Esophagus muscularis mucosa (tissue), 4 donors: ENCODE measurements at places on chromosomes 12 and 14. TPM values are rescaled to one million over a fixed set of nuclear protein-coding genes. Genes with fewer than 3 reads are reported as not detected.

DNA sequence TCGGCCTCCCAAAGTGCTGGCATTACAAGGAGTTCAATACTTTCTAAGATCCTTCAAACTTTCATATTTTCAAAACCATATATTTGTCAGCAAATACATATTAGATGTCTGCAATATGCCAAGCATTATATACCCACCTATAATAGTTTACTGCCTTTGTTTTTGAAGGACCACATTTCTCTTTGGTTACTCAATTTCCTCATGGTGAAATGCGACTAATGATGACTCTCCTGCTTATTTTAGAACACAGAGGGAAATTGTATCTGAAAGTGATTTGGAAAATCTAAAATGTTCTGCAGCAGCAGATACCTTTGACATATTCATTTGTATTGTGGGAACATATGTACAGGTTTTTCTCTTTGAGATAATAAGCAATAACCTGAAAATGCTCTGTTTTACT lies 2.7 kb upstream of the CNTN1 start:
- H3K4me1 ChIP-seq, result peaks cover 12% of the 10 kb centered on the region
- no peak overlapping the region for H3K27ac ChIP-seq
- H3K27me3 ChIP-seq, result no peaks in the 10 kb centered on the region
- H3K36me3 ChIP-seq, result no peaks in the 10 kb centered on the region
- no peak for DNase-seq
- H3K4me3 ChIP-seq, result no peak overlapping the region

DNA sequence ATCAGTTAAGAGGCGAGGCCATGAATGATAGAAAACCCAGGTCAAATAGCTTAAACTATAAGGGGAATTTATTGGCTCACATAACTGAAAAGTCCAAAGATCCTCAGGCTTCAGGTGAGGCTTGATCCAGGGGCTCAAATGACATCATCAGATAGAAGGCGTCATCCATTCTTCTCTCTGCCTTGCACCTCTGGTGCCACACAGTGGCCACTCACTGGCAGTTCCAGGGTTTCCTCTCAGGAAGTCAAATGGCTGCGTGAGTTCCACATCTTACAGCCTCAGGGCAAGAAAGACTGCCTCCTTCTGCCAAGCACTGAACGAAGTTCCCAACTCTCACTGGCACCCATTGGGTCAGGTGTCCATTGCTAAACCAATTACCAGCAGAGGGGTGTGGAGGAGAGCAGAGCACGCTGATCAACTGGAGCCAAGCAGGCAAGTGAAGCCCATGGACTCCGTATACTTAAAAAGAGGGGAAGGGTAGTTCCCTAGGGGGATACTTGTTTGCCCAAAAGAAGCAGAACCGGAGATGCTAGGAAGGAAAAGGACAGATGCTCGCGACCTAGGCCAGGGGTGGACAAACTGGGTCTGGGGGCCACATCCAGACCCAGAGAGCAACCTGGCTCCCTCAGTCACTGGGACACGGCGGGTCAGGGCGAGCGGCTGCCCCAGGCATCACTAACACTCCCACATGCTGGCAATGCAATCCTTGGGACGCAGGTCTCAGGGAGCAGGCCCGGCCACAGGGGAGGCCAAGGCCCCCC lies 69.3 kb downstream of the SERPINA3 start:
- H3K4me3 ChIP-seq, result no peak overlapping the region
- DNase-seq, result no peak
- H3K4me1 ChIP-seq, result no peaks in the 10 kb centered on the region
- H3K36me3 ChIP-seq, result no peaks in the 10 kb centered on the region
- H3K27me3 ChIP-seq, result no peaks in the 10 kb centered on the region

GRCh38 chr12:106333010-106333409 lies 24.5 kb upstream of the POLR3B start:
- no peak for DNase-seq
- peaks cover 80% of the 10 kb centered on the region for H3K36me3 ChIP-seq
- peaks cover 12% of the 10 kb centered on the region for H3K4me1 ChIP-seq
- no peak overlapping the region for H3K27ac ChIP-seq

The SLC6A13 gene
- total RNA-seq, result not detected

The WSCD2 gene
- 26.6 TPM for total RNA-seq

DNA sequence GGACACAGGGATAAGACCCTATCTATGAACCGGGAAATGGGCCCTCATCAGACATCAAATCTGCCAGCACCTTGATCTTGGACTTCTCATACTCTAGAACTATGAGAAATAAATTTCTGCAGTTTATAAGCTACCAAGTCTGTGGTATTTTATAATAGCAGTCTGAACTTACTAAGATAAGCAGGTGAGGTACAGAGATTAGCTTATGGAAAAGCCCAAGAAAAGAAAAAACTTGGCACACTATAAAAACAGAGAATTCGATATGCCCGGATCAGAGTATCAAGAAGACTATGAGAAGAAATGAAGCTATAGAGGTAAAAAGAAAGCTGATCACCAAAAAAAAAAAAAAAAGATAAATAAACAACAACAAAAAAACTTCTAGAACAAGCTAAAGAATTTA lies 52.6 kb downstream of the EEA1 start:
- no peak for DNase-seq
- H3K27me3 ChIP-seq, result no peaks in the 10 kb centered on the region
- H3K4me3 ChIP-seq, result no peak overlapping the region
- peaks cover 3% of the 10 kb centered on the region for H3K36me3 ChIP-seq
- no peak overlapping the region for H3K27ac ChIP-seq

DNA sequence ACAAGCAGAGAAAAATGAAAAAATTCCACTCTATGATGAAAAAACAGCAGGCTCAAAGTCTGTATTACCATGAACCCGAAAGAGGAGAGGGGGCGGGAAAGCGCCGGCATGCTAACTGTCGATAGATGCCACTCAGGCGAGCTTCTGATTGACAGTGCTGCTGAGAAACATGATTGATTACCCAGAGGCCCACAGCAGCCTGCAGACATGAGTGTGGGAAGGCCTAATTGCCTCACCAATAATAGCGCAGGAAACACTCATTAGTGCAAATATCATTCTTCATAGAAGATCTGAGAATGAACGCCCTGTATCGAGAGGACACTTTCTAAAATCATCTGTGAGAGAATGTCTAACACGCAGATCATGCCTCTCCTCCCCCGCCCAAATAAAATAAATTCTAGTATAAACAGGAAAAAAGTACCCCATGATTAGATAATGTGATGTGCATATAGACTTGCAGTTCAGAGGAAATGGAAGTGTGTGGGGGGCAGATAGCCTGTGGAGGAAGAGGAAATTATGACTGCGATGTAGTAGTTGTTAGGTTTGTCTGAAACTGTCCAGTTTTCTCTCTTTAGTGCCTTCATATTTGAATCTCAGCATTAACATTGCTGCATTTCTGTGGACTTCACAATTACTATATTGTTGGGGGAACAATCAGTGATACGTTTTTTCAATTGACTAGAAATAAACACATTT lies 15.6 kb downstream of the TPH2 start:
- no peaks in the 10 kb centered on the region for H3K36me3 ChIP-seq
- H3K27ac ChIP-seq, result no peak overlapping the region
- no peak for DNase-seq
- H3K4me3 ChIP-seq, result no peak overlapping the region
- H3K4me1 ChIP-seq, result peaks cover 34% of the 10 kb centered on the region

GRCh38 chr12:26157001-26157400 lies 32.2 kb upstream of the BHLHE41 start:
- H3K27ac ChIP-seq, result no peak overlapping the region
- no peak overlapping the region for H3K4me3 ChIP-seq
- H3K27me3 ChIP-seq, result no peaks in the 10 kb centered on the region
- no peaks in the 10 kb centered on the region for H3K36me3 ChIP-seq
- DNase-seq, result no peak

- no peak for DNase-seq
- no peaks in the 10 kb centered on the region for H3K4me1 ChIP-seq
- H3K36me3 ChIP-seq, result no peaks in the 10 kb centered on the region
- H3K27me3 ChIP-seq, result no peaks in the 10 kb centered on the region
Measured at GRCh38 chr12:96995861-96996260, 88.8 kb downstream of the NEDD1 start.

The RPS29 gene
- total RNA-seq, result 795 TPM

DNA sequence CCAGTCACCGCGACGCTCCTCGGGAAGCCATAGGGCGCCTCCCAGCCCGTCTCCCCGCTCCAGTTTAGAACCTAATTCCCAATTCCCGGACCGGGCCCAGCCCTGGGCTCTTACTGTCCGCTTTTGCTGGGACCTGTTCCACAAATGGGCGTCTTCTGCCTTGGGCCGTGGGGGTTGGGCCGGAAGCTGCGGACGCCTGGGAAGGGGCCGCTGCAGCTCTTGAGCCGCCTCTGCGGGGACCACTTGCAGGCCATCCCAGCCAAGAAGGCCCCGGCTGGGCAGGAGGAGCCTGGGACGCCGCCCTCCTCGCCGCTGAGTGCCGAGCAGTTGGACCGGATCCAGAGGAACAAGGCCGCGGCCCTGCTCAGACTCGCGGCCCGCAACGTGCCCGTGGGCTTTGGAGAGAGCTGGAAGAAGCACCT lies 797 bp downstream of the UNG start:
- H3K27ac ChIP-seq, result peak overlapping the region; percentile 84
- H3K4me1 ChIP-seq, result peaks cover 41% of the 10 kb centered on the region
- H3K27me3 ChIP-seq, result peaks cover 3% of the 10 kb centered on the region
- H3K4me3 ChIP-seq, result peak overlapping the region; percentile 70
- H3K36me3 ChIP-seq, result peaks cover 18% of the 10 kb centered on the region
- DNase-seq, result no peak

DNA sequence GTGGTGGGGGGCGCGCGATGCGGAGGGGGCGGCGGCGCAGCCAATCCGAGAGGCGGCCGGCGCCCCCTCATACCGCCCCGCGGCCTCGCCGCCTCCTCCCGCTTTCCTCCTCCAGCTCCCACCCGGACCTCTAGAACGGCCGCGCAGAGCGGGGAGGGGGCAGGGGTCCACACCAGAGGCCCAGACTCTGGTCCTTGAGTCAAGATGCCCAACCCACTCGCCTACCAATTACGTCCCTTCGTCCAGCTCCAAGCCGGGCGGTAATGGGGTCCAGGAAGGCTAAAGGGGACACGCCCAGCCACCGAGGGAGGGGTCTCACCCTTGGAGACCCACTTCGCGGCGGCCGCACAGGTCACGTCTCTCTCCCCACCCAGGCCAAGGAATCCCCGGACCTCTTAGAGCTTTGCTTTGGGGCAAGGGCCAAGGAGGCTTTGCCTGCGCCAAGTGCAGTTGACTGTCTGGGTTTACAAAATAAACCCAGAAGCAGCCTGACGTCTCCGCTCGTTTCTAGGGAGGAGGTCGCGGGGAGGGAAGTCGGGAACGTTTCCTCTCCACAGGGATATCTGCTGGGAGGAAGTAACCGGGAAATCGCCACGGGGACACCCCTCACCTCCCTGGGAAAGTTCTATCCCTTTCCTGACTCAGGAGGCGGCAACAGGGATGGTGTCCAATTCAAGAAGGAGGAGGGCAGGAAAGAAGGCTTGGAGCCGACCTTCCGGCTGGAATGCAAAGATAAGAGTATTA lies 394 bp upstream of the AMIGO2 start:
- DNase-seq, result no peak
- no peaks in the 10 kb centered on the region for H3K27me3 ChIP-seq
- peak overlapping the region; percentile 84 for H3K4me3 ChIP-seq
- no peaks in the 10 kb centered on the region for H3K36me3 ChIP-seq

The SSTR1 gene
- total RNA-seq, result 0.97 TPM

The ATF7IP gene
- 43.2 TPM for total RNA-seq

The IFI27L1 gene
- 5.8 TPM for total RNA-seq

DNA sequence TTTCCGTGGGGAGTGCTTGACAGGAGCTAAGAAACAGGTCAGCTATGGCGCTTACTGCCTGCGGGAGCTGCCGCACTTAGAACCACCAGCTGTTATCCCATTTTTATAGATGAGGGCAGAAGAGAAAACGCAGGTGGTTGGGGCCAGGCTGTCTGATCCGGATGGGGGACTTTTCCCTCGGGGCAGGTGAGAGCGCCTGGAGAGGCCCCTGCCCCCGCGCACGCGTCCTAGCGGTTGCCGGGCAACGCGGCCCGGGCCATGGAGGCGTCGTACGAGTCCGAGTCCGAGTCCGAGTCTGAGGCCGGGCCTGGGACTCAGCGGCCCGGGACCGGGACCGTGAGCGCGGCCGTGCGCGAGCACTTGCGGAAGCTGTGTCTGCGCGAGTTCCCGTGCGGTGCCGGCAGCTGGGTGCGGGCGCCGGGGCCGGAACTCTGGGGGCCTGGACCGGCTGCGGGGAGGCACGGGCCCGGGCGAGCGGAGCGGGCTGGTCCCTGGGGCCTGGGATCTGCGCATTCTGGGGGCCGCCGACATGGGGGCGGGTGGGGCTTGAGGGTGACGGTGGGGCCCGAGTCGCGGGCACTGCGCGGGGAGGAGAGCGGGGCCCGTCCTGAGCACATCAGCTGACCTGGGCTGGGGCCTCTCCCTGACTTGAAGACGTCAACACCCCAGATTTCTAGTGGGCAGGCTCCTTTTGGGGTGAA lies at the start of gene LRRC43:
TSS of gene LRRC43 (plus strand) at position 237 of the 701 bp plus-strand sequence. CDS start at position 259, 22 bp downstream.
- H3K27me3 ChIP-seq, result no peaks in the 10 kb centered on the region
- H3K4me3 ChIP-seq, result peak within 1 kb of the TSS; percentile 65
- no peak for DNase-seq
- H3K36me3 ChIP-seq, result no peaks in the 10 kb centered on the region
- H3K27ac ChIP-seq, result no peak within 1 kb of the TSS

DNA sequence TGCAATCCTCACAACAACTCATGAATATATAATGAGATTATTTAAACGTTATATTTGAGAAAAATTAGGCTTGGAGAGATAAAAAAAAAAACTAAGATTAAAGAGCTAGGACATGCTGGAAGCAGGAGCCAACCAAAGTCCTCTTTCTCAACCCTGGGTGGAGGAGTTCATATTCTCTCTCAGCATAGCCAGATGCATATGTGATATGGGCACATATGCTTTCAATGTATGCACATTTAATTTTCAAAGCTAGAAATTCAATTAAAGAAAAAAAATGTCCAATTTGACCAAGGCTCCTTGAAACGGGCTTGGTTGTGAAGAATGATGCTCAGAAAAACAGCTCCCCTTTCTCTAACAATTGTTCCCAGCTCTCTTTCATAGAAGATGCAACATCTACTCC lies 61.9 kb upstream of the GRIP1 start:
- H3K27me3 ChIP-seq, result no peaks in the 10 kb centered on the region
- no peak for DNase-seq
- H3K36me3 ChIP-seq, result no peaks in the 10 kb centered on the region
- no peak overlapping the region for H3K27ac ChIP-seq
